ENCODE measurements at places on chromosomes 6 and 20. TPM values are rescaled to one million over a fixed set of nuclear protein-coding genes. Genes with fewer than 3 reads are reported as not detected.

OPN5 gene
- not detected for total RNA-seq

GATA5 gene
- total RNA-seq = 0.13 TPM

SLC26A8 gene
- total RNA-seq = not detected

OR2H2 gene
- not detected for total RNA-seq

AIF1 gene
- not detected for total RNA-seq

ESR1 gene
- total RNA-seq = not detected

WFDC11 gene
- total RNA-seq = not detected

FARS2 gene
- total RNA-seq = 20.0 TPM

SLC2A10 gene
- 1.5 TPM for total RNA-seq

HSD17B8 gene
- total RNA-seq = 35.8 TPM

OR2H1 gene
- not detected for total RNA-seq

COL9A1 gene
- not detected for total RNA-seq

Data from HT-29 (cell line).